Central memory CD4-positive, alpha-beta T cell (primary cell): ENCODE measurements at places on chromosomes 13 and 19.

DNA sequence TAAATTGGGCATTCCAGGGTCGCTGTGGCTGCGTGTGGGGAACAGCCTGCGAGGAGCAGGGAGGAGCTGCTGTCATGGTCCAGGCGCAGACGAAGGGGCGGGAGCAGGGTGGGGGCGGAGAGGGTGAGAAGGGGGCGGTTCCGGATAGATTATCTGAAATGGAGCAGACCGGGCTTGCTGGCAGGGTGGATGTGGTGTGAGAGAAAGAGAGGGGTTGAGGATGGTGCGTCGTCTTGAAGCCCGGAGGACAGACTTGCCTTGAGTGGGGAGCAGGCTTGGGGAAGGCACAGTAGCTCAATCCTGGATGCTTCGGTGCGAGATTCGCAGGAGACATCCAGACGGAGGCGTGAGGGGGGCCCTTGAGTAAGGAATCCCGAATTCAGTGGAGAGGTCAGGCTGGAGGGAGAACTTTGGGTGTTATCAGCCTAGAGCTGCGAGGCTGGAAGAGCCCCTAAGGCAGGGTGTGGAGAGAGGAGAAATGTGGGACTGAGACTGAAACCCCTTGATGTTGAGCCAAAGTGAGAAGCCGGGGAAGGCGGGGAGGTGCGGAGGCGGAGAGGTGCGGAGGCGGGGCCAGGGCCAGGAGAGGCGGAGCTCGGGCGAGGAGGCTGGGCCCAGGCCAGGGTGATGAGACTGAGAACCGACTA lies 40.6 kb downstream of the DPF1 start:
- no peak for DNase-seq

GRCh38 chr13:110797230-110797877 lies 83.9 kb downstream of the ING1 start:
- DNase-seq = no peak

- DNase-seq = no peak
These were observed 328.6 kb downstream of the MYO16 start for GRCh38 chr13:108958013-108958376.

DNA sequence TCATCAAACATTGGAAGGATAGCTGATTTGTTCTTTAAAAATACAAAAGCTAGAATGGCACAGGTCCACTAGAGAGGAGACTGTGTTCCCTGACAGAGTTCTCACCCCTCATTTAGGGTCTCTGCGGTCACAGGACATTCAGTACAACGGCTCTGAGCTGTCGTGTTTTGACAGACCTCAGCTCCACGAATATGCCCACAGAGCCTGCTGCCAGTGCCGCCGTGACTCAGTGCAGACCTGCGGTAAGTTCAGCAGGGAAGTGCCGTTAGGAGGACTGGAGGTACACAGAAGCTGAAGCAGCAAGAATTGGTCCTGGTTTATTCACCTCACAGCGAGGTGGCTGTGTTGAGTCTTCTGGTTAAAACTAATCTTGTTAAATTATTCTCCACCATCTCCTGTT lies 90.0 kb downstream of the TNFRSF19 start:
- no peak for DNase-seq

- DNase-seq = no peak
These were observed 36.1 kb upstream of the PCDH8 start for GRCh38 chr13:52884429-52885010.
